ENCODE measurements at places on chromosomes 5 and 9. TPM values are rescaled to one million over a fixed set of nuclear protein-coding genes. Genes with fewer than 3 reads are reported as not detected.

The FOXD4L4 gene
- total RNA-seq, result not detected

The C9orf43 gene
- 0.16 TPM for total RNA-seq

The SPATA31E1 gene
- not detected for total RNA-seq

The CORO2A gene
- 0.19 TPM for total RNA-seq

DNA sequence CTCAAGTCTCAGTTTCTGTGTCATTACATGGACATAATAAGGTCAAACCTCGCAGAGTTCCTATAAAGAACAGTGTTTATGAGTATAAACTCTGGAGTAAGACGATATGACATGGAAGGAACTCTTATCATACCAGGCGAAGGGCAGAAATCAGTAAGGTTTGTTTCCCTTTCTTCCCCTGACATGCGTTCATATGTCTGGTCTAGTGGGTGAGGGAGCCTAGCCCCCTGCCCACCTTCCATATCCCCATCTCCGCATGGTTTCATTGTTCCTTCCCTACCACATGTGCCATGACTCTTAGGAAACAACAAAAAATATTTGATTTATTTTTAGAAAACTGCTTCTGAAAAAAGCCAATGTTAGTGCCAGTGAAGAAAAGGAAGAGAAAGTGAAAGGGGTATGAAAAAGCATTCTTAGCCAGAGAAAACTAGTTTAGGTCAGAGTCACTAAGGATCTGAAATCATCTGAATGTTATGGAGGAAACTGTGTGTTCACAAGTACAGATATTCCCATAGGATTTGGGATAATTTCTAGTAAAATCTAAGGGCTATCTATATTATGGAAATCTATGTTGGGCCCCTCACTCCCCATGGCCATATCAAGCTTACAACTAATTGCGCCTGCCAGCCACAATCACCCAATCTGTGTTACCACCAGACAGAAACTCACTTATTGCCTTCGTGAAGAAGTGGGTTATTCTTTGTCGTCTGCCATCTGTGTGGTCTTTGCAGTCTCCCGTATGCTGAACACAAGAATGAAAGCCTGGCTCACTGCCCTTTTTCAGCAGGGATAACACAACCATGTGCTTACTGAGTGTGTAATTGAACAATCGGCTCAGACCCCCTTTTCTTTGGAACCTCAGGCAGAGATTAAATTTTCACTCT lies 19.9 kb upstream of the HMHB1 start:
- no peak for DNase-seq

GRCh38 chr5:146643776-146644175 lies 127.8 kb upstream of the GPR151 start:
- no peak for DNase-seq

GRCh38 chr5:6745706-6746222 lies 32.5 kb downstream of the TENT4A start:
- DNase-seq, result no peak

- no peak for DNase-seq
These were observed 253.9 kb upstream of the TYRP1 start for GRCh38 chr9:12439267-12439666.

DNA sequence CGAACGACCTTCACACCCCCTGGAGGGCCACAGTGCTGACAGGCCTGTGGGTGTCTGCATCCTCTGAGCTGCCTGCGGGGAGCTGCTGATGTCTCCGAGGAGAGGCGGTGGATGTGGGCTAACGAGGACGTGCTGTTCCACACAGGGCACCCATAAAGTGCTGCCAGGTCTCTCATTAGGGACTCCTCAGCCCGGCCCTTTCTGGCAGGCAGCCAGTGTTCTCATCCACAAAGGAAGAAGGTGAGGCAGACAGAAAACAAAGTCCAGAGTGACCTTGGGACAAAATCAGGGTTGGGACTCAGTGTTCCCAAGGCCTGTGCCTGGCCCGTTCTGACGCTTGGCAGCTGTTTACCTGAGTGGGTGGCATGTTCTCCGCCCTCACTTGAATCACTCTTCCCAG lies 29.3 kb downstream of the CARTPT start:
- DNase-seq, result no peak

DNA sequence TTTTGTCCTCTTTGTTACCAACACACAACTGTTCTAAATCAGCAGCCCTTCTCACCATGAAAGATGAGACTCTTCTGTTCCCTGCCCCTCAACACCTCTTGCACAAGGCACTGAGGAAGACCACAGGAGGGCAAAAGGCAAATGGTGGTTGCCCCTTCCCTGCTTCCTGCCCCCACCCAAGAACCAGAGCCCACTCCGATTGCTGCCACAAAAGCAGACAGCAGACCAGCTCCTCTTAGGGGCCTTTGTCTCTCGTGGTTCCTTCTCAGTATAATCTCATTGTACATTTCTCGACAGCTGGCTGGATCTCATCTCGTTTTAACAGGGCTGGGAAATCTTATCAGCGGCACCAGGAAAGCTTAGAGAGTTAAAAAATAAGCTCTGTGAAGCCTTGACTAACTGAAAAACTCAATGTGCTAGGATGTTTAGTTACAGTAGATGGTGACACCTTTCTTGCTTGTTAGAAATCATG lies 1.1 kb downstream of the MVB12B start:
- DNase-seq, result no peak

GRCh38 chr9:134854541-134854981 lies 26.0 kb upstream of the FCN2 start:
- no peak for DNase-seq

DNA sequence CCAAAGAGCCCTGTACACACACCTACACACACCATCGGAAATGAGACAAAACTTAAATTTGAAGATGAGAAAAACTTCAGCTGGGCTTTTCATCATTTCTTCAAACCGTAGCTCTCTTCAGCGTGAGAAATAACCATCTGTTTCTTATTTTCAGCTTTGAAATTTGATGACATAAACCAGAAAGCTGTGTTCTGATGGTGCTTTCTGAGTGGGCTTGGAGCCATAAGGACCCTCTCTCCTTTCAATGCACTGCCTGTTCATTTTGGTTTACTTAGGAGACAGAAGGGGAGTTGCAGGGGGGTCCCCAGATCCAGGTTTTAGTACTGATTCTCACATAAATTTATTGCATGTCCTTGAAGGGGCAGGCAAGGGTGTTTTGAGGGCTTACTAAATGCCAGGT lies 9.5 kb downstream of the FBXO10 start:
- DNase-seq, result no peak

- DNase-seq, result no peak
These were observed 28.7 kb upstream of the PDE8B start for GRCh38 chr5:77181596-77182304.

All from cardiac septum (tissue), 1 donor.